Panc1 (cell line): ENCODE measurements at places on chromosomes 4 and X. TPM values are rescaled to one million over a fixed set of nuclear protein-coding genes. Genes with fewer than 3 reads are reported as not detected.

The CSAG1 gene
- total RNA-seq: not detected

DNA sequence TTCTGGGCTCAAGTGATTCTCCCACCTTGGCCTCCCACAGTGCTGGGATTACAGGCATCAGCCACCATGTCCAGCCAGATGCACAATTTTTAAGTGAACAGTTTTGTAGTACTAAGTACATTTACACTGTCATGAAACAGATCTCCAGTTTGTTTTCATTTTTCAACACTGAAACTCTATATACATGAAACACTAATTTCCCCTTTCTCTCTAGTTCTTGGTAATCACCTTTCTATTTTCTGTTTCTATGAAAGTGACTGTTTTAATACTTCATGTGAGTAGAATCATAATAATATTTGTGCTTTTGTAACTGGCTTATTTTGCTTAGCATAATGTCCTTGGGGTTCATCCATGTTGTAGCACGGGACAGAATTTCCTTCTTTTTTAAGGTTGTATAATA is 237.4 kb downstream of the CAMK2D start:
- no peak for DNase-seq

DNA sequence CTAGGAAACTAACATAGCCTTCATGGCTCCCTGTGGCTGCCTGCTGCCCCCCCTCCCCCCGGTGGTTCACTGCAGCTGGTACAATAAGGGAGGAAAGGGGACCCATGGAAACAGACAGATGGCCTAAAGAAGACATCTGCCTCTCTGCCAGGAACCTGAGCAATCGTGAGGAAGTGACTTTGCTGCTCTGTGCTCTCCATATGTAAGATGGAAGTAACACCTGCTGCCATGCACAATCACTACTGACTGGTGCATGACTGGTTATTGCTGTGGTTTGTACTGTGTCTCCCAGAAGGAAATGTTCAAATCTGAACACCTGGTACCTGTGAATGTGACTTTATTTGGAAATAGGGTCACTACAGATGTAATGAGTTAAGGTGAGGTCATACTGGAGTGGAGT is 43.6 kb downstream of the CD99L2 start:
- DNase-seq: no peak

- no peak for DNase-seq
Measured at GRCh38 chr4:140928880-140929279, 172.7 kb upstream of the TBC1D9 start.

The ZCCHC12 gene
- 0.10 TPM for total RNA-seq

The BEX1 gene
- not detected for total RNA-seq

DNA sequence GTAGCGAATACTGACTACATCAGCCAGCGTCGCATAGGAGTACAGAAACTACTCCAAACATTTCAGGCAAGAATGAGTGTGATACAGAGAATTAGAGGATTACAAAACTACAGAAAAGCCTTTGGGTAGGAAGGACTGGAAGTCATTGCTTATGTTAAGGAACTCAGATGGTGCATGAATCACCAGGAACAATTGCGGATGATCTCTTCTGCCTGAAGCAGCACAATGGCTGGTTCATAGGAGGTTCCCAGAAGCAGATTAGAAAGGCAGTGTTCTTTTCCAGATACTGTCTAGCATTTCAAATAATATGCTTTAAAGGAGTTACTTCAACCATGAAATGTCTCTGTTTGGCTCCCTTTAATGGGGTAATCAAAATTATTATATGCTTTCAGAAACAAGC is 42.5 kb upstream of the MAP9 start:
- DNase-seq: no peak
